ENCODE measurements at places on chromosomes 3 and 15.

DNA sequence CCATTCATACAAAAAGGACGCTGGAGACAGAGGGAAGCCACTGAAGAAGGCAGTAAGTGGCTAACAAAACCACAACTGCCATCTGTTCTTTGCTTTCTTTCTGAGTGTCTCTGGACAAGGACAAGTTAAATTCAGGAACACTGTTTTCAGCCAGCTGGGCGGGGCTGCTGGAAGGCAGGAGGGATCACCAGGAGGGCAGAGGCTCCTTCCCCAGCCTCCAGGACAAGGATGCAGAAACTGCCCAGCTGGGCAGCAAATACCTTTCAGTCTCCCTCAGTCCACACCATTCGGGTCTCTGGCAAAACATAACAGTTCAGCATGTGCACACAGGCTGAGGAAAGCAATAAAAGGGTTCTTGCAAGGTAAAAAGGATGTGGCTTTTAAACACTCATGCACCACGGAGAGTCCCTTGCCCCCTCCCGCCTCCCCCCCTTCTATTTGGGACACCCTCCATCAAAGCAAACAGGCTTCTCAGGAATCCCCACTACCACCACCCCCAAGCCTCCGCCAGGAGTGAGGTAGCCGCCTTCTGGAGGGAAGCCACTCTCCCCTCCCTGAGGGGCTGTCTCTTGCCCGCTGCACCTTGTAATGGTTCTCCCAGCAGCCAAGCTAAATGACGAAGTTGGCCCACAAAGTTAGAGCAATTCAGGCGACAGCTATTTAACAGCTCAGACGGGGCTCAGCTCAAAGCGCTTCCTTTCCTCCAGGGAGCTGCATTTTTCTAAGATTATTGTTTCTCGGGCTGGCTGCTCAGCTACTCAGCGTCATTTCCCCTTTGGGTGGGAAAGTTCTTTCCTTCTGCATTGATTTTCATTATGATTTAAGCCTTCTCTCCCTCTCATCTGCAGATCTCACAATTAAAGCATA is 3.8 kb downstream of the HEG1 start:
- DNase-seq, result no peak

GRCh38 chr3:25090698-25091453 is 337.2 kb upstream of the RARB start:
- DNase-seq, result no peak

DNA sequence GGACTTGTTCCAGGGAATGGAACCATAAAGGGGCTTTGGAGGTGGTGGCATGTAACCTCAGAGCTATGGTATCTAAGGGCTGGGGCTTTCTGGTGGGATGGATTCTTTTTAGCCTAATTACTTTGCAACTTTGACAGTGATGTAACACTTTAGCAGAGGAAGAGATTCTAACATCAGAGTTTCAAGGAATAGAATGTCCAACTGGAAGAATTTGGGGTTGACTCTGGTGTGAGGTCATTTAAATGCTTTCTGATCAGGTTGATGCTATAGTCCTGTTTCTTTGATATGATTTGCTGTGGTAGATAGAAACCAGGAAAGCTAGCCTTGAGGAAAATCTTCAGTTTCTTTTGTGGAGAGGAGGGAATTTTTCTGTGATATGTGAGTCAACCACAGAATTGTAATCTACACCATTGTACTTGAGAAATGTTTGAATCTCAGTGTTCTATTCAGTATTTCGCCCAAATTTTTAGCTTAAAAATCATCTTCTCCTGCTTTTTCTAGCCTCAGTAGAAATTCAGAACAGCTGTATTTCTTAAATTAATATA is 40.0 kb downstream of the ATP2C1 start:
- DNase-seq, result no peak

- DNase-seq, result peak; percentile 64
Observed at GRCh38 chr15:92541291-92542200, 114.0 kb downstream of the FAM174B start.

DNA sequence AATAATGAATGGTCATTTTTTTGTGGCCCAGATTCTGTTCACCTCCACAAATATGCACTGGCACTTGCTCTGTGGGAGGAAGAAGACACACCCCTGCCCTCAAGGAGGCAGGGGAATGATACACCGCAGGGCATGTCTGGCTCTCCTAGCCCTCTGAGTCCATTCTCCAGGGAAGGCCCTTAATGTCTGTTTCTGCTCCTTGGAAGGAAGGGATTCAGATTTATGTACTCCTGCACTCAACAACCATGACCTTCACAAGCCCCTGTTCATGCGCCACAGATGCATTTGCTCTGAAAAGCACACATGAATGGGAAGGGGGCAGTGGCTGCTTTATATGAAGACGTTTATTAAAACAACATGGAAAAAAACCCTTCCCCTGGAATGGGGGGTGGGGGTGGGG is 333.8 kb downstream of the EPHB1 start:
- DNase-seq, result no peak

GRCh38 chr3:23159929-23160328 is 43.2 kb upstream of the UBE2E2 start:
- no peak for DNase-seq

DNA sequence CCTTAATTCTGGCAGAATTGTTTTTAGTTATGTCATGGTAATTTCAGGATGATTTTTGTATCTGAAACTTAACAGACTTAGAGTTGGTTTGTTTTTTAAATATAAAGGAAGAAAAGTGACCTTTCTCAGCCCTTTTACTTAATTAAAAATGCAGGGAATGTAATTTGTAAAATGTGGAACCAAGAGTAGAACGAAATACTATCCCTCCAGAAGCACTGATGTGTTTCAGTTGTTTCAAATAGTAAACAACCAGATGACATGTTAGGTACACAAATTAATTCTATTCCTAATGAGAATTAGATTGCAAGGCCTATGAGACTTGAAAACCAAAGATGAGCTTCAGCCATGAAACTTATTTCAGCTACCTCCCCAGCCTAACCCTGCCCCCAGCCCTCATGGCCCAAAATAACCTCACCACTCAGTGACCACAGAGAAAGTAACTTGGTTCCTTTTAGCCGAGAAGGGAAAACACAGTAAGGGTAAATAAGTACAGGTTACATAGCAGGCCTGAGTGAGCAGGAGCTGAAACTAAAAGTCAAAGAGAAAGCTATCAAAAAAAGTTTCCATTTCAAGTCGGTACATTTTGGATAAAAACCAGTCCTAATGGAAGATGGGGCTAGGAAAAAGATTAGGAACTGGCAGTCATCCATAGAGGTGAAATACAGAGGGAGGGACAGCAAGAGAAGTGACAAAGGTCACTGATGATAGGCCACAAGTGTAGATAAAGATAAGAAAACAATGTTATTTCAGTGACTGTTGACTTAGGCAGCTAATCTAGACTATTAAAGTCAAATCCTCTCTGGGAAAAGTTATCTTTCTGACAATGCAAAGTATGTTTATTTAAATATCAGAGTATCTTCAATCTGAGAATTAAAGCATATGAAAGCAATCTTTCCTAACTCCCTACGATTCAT is 23.2 kb downstream of the SENP8 start:
- DNase-seq, result no peak

DNA sequence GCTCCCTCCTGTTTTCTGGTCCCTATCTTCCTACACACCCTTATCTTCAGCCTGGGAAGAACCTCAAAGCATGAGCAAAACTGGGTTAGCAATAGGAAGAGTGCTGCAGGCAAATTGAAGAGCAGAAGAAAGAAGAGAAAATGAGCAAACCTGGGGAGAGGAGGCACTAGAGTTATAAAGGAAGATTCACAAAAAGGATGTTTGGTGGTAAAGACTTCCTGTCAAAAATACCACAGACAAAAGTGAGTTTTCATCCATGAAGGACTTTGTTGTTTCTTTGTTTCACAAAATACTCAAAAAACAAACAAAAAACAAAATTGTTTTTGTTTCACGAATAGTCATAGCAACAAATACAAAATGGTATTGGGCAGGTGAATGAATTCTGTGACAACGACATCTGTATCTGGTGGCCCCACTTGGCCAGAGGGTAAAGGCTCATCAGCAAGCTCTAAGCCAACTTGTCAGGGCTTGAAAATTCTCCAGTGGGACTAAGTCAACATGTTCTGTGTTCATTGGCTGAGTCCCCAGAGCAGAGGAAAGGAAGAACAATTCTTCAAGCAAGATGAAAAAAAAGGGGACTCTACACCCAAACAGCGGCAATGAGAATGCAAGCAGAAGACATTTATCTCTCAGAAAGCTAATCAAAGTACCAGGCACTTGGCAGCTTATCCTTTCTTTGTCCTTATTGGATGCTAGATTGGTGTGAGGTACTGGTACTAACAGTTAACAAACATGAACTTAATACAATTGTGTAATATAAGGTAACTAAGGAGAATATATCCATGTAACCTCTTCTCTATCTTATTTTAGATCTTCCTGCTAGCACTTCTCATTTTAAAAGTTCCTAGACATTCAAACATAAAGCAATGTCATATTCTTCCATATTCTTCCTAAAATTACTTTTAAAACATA is 9.7 kb downstream of the ATP8B4 start:
- no peak for DNase-seq

DNA sequence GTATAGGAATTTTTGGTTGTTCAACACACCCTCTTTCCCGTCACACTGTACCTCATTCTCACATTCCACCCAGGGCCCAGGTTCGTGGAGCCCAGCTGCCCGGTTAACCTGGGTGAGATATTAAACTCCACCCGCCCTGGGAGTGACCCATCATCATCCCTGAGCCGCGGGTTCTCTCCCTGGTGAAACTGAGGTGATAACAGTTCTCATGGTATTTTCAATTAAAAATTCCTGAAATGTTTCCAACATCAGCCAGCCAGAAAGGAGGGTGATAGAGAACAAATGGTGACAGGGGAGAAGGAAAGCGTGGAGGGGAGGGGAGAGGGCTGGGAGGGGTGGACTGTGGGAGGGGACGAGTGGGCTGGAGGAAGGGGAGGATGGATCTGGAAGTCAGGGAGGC is 148.8 kb downstream of the ALDH1A2 start:
- no peak for DNase-seq

DNA sequence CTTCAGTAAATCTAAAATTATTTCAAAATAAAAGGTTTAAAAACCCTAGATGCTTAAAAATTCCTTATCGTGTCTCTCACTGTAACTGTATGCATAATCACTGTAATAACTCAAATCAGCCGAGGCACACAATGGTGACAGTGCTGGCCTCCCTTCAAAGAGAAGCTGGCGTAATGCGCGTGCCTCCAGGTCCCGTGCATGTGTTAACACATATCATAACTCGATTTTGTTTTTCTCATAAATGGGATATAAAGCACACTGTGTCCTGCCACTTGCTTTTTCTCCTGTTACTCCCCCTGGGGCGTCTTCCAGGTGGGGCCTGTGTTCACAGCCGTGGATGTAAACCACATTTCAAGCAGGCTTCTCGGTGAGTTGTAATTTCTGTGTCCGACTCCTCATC is 56.0 kb downstream of the TPRA1 start:
- no peak for DNase-seq

GRCh38 chr3:128994173-128994512 is 267 bp upstream of the CFAP92 start:
- no peak for DNase-seq

- no peak for DNase-seq
Observed at GRCh38 chr3:197168606-197169005, 129.8 kb downstream of the DLG1 start.

DNA sequence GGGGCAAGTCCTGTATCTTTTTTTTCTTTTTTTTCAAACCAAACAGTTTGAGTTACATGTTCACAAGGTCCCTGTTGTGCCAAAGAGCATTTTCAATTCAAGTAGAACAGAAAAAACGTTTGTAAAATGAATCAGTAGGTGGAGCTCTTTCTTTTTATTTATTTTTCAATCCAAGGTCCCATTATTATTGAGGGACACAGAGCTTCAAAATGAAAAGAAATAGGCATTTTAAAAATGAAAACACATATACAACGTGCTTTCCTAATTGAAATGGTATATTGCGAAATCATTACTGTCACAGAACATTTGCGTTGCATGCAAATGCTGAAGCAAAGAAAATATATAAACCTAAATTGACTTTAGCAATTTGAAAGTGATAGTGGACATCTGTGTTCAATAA is 711.0 kb downstream of the MECOM start:
- DNase-seq, result no peak

DNA sequence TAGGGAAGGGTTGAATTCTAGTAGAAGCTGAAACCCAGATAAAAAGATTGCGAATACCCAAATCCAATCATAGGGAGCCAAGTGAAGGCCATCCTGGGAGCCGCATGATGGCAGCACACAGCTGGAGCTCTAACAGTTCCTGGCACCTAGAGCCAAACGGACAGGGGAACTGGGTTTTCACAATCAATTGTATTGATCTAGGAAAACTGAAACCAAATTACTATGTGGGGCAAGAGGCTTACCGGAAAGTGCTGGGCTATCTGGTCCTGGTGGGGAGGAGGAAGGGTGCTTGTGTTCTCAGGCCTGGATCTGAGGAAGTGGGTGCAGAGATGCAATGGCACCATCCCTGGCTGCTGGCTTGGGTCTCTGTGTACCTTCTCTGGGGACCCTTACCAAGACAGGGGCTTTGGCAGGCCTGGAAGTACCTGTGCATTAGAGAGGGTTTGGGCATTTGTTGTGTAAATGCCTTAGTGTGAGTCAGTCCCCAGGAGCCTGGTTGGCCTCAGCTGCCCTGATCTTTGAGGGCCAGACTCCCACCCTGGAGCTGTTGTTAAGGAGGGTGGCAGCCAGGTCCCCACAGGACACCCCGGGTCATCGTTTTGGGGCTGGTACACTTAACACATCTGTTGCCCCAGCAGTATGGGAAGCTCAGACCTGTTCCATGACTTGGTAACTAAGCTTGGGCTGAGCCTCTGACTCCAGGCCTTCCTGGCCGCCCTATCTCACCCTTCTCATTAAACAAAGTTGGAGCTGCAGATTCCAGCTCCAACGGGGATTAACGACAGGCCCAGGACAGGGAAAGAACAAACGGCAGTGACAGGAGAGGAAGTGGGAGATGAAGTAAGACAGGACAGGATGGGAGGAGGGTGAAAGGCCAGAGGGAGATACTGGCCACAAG is 8.9 kb upstream of the FURIN start:
- no peak for DNase-seq

DNA sequence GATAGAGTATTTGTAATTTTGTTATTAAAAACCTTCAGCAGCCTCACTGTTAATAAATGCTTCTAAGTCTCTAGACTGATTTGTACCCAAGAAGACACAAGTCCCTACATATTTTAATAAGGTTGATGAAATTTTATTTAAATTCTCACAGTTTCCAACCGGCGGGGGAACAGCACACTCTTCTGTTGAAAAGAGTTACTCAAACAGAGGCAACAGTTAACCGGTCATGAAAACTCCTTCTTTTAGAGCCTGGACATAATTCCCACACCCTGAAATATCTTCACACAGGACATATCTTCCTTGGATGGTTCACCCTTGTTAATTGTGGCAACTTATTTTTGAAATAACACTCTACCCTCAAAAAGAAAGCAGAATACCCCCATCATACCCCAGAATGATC is 278.8 kb downstream of the FOXP1 start:
- no peak for DNase-seq

DNA sequence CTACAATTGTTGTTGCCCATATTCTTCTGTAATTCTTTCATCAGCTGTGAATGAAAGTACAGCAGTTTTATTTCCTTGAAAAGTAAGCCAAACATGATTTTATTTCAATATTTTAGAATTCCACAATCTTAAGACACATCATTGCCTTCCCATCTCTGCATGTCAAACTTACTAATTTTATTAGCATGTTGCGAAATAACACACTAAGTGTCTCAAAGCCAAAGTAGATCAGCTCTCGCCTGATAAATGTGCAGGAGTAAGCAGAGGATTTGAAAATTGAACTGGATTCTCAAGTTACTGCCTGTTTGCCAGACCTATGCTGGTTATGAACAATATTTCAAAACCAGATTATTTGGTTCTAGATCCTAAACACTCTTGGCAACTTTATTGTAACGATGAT is 25.7 kb downstream of the TGFBR2 start:
- no peak for DNase-seq

GRCh38 chr15:68700455-68701123 is 120.1 kb downstream of the ANP32A start:
- no peak for DNase-seq

GRCh38 chr3:193813501-193813830 is 220.5 kb downstream of the OPA1 start:
- no peak for DNase-seq

Measured in breast epithelium (tissue), 4 donors.